ENCODE measurements at places on chromosomes 12 and 14.

DNA sequence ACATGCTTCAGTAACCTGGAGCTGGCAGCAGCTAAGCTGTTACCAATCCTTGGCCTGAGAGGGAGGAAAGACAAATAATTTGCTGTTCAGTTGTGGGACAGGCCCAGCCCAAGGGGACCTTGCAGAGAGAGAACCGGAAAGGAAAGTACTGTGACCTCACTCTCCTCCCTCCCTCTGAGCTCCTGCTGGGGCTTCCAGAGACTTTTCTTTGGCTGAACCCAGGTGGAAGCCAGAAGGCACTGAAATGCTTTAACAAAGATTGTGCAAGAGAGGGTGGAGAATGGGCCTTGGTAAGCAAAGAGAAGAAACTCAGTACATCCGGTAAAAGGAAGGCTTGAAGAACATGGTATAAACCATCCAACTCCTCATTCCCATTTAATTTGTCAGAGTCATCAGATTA is 457.1 kb downstream of the GLT1D1 start:
- DNase-seq: no peak

- no peak for DNase-seq
These were observed 15.5 kb upstream of the HDAC7 start for GRCh38 chr12:47835006-47835830.

DNA sequence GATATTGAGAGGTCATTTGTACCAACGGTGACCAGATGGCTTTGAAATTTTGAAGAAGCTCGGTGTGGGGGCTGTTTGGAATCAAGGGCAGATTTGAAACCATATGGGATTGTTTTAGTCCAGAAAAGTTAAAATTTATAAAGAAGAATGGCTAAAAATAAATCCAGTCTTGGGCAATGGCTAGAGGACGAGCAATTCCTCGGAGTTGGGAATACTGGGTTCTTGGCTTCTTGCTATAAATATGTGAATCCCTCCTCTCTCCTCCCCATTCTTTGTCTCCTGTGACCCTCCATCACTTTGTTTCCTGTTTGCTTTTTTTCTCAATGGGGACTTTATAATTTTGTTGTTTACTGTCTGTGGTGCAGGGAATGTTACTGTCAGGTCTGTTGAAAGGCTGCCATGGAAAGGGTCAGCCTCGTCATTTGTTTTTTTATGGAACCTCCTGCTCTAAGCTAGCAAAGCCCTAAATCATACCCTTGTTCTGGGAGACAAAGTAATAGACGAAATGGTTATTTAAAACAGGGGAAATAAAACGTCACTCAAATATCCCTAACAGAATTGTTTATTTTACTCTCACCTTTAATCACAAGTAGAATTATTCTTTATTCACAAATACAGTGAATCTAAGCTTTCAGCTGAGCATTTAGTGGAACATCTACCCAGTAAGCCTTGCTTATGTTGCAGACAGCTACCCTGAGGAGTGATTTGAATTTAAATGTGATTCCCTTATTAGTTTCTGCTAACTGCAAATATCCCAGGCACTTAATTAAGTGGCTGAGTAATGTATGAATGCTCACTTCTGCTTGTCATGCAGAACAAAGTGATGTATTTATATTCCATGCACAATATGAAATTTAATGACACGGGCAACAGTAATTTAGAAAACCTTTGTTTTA is 273.1 kb upstream of the NOVA1 start:
- no peak for DNase-seq

GRCh38 chr12:50613463-50613862 is 108.7 kb downstream of the DIP2B start:
- no peak for DNase-seq

- no peak for DNase-seq
These were observed 725.9 kb upstream of the MDGA2 start for GRCh38 chr14:48401321-48401720.

DNA sequence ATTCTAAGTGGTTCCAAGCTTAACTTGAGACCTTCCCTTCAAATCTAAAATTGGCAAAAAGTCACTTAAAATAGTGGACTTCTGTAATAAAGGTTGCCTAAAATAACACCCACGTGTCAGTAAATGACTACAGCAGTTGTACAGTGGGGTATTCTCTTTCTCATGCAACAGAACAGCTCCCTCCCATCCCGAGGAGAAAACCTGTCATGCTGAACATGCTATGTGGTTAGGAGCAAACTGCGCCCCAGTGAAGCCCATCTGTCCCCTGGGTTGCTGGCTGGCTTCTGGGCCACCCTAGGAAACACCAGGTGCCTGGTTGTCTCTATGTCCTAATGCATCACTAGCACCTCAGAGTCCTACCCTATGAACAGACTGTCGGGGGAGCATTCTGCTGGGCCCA is 2.7 kb downstream of the BTBD6 start:
- no peak for DNase-seq

GRCh38 chr14:53032838-53033390 is 82.1 kb upstream of the FERMT2 start:
- DNase-seq: no peak

DNA sequence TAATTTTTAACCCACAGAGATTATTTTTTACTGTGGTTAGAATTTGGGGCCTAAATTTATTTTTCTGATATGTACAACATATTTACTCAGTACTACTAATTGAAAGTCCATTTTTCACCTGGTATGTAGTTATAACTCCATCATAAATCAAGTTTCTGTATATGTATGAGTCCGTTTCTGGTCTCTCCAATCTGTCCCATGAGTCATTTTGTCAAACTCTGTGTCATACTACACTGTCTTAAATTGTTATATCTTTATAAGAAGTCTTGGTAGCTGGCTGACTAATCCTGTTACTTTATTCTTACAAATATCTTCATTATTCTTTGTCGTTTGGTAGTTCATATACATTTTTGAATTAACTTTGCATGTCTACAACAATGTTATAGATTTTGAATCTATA is 344.0 kb downstream of the PDZRN4 start:
- DNase-seq: no peak
